ENCODE measurements at places on chromosomes 12 and 14. TPM values are rescaled to one million over a fixed set of nuclear protein-coding genes. Genes with fewer than 3 reads are reported as not detected.

- no peak overlapping the region for H3K27ac ChIP-seq
- no peaks in the 10 kb centered on the region for H3K36me3 ChIP-seq
- H3K4me1 ChIP-seq = no peaks in the 10 kb centered on the region
- H3K4me3 ChIP-seq = no peak overlapping the region
- peaks cover 10% of the 10 kb centered on the region for H3K27me3 ChIP-seq
Observed at GRCh38 chr12:27957366-27957765, 15.2 kb downstream of the PTHLH start.

- H3K4me1 ChIP-seq = no peaks in the 10 kb centered on the region
- no peak overlapping the region for H3K27ac ChIP-seq
- H3K27me3 ChIP-seq = no peaks in the 10 kb centered on the region
- no peak overlapping the region for H3K4me3 ChIP-seq
Observed at GRCh38 chr12:117552971-117553370, 191.5 kb upstream of the NOS1 start.

- H3K27me3 ChIP-seq = no peaks in the 10 kb centered on the region
- H3K4me3 ChIP-seq = no peak overlapping the region
- no peaks in the 10 kb centered on the region for H3K36me3 ChIP-seq
- no peaks in the 10 kb centered on the region for H3K4me1 ChIP-seq
- no peak overlapping the region for H3K27ac ChIP-seq
Observed at GRCh38 chr14:44316647-44317440, 190.2 kb downstream of the FSCB start.

The TAS2R8 gene
- not detected for polyA plus RNA-seq

DNA sequence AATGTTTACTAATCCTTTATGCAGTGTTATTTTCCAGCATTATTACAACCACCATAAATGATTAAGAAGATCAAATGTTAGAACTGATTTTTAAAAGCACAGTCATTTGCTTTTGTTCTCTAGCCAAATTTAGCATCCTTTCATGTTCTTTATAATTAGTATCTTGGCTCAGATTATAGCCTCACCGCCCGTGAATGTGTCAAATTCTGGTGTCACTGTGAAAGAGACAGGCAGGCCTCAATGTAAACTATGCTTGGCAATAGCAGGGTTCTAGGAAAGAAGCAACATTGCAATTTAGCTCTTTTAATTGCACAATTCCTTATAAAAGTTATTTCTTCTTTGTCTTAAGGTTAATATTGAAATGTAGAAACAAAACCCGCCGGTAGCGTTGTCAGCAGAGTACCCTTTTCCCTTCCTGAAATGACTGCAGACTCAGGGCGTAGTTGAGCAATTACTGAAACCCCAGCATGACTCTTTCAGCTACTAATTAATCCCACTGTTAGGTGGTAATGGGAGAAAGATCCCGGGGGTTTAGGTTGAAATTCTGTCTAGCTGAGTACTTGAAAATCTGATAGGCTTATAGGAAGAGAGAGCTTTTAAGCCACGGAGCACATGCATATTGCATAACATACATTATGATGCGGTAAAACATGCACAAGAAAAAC, 1600.5 kb upstream of the SEL1L start:
- no peaks in the 10 kb centered on the region for H3K4me1 ChIP-seq
- no peak for DNase-seq
- H3K36me3 ChIP-seq = no peaks in the 10 kb centered on the region
- no peak overlapping the region for H3K4me3 ChIP-seq
- H3K27ac ChIP-seq = no peak overlapping the region

The ADAM21 gene
- not detected for polyA plus RNA-seq

- no peak overlapping the region for H3K4me3 ChIP-seq
- no peak for DNase-seq
- no peaks in the 10 kb centered on the region for H3K27me3 ChIP-seq
- no peak overlapping the region for H3K27ac ChIP-seq
- no peaks in the 10 kb centered on the region for H3K36me3 ChIP-seq
Observed at GRCh38 chr12:12219664-12220063, 47.2 kb downstream of the LRP6 start.

The FOXA1 gene
- polyA plus RNA-seq = not detected

- H3K27ac ChIP-seq = peak overlapping the region; percentile 92
- peak overlapping the region; percentile 97 for H3K4me3 ChIP-seq
- no peaks in the 10 kb centered on the region for H3K27me3 ChIP-seq
- DNase-seq = no peak
Observed at GRCh38 chr12:123232472-123232806, 502 bp downstream of the MPHOSPH9 start.

DNA sequence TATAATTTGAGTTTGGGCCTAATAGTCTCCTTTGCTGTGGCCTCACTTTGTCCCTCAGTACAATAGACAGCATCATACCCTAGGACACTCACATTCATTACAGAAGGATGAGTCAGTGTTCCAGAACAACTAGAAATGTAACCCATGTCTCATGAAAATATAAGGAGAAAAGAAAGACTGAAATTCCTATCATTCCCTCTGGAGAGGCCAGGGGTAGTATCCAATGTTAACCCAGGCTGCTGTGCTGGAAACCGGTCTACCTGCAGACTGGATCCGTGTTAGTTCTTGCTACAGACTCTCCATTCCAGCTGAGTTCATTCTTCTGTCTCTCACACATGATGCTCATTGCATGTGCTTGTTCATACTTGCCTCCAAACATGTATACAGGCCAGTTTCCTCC, 75.8 kb upstream of the HOXC13 start:
- no peak overlapping the region for H3K4me3 ChIP-seq
- DNase-seq = no peak
- peaks cover 64% of the 10 kb centered on the region for H3K27me3 ChIP-seq
- no peaks in the 10 kb centered on the region for H3K4me1 ChIP-seq

GRCh38 chr12:49031573-49032161, 13.1 kb upstream of the PRKAG1 start:
- DNase-seq = no peak
- no peaks in the 10 kb centered on the region for H3K27me3 ChIP-seq
- peaks cover 10% of the 10 kb centered on the region for H3K36me3 ChIP-seq
- peaks cover 4% of the 10 kb centered on the region for H3K4me1 ChIP-seq
- no peak overlapping the region for H3K27ac ChIP-seq

The GNB3 gene
- polyA plus RNA-seq = 15.0 TPM

DNA sequence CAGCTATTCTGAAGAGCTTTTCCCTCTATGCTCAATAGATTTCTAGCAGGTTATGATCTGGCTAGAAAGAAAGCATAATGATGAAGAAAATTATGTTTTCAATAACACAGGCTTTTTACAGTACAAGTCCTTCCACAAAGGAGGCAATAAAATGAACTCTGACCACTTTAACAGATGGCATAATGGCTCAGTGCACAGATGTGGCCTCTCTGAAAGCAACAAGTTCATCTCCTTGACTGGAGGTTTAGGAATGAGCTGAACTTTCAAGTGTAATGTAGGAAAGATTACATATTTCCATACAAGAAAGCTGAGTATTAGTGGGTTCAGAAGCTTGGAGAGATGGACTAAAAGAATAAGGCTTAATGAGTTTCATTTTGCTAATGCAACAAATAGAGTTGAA, 147.4 kb downstream of the EFCAB11 start:
- no peaks in the 10 kb centered on the region for H3K4me1 ChIP-seq
- no peak overlapping the region for H3K4me3 ChIP-seq
- no peak for DNase-seq
- no peak overlapping the region for H3K27ac ChIP-seq
- no peaks in the 10 kb centered on the region for H3K27me3 ChIP-seq

DNA sequence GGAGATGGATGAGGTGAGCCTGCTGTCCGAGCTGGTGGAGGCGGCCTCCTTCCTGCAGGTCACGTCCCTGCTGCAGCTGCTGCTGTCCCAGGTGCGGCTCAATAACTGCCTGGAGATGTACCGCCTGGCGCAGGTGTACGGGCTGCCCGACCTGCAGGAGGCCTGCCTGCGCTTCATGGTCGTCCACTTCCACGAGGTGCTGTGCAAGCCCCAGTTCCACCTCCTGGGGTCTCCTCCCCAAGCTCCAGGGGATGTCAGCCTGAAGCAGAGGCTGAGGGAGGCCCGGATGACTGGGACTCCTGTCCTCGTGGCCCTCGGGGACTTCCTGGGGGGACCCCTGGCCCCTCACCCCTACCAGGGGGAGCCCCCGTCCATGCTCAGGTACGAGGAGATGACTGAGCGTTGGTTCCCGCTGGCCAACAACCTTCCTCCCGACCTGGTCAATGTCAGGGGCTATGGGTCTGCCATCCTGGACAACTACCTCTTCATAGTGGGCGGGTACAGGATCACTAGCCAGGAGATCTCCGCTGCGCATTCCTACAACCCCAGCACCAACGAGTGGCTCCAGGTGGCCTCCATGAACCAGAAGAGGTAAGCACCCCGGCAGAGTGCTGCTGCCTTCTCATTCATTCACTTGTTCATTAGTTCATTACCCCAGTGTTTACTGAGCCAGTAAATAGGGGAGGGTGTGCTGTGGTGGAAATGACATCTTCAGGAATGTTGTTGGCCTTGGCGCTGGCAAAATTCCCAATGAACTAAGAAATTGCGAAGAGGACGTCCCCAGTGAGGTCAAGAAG, 774 bp upstream of the MANSC4 start:
- peak overlapping the region; percentile 81 for H3K4me3 ChIP-seq
- peak; percentile 21 for DNase-seq
- peak overlapping the region; percentile 89 for H3K27ac ChIP-seq

DNA sequence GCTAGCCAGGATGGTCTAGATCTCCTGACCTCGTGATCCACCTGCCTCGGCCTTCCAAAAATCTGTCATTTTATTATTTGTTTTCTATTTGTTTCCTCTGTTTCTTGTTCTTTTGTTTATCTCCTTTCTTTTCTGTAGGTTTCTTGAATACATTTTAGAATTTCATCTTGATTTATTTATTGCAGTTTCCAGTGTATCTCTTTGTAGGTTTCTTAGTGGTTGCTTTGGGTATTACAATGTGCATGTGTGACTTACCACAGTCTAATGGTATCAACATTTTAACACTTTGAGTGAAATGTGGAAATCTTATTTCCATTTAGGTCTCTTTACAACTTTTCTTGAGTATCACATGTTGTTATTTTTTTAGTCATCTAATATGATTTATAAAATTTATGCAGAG, 29.9 kb upstream of the MUCL1 start:
- no peaks in the 10 kb centered on the region for H3K4me1 ChIP-seq
- no peaks in the 10 kb centered on the region for H3K36me3 ChIP-seq
- no peaks in the 10 kb centered on the region for H3K27me3 ChIP-seq

Data from heart right ventricle (tissue), 16 donors.